Suprapubic skin (tissue), 4 donors: ENCODE measurements at places on chromosomes 16 and 17. TPM values are rescaled to one million over a fixed set of nuclear protein-coding genes. Genes with fewer than 3 reads are reported as not detected.
A peak's percentile ranks its signal among the peaks of the same experiment; 100 is the strongest.

GRCh38 chr17:2453866-2454265 is 53.0 kb upstream of the MNT start:
- DNase-seq = no peak

DNA sequence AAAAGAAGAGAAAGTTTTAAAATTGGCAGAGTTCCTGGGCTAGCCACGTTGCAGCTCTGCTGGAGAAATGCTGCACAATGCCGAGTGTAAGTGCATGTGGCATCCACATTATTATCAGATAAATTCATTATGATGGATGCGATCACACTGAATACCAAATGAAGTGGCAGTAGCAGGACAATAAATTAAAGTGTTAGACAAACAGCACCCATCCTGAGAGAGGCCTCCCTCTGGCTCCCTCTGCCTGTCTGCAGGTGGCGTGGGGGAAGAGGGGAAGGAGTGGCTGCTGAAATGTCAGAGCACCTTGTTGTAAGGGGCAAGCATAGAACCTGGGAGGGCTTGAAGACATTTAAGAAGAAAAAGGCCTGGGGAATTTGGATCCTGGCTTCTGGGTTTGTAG is 324.1 kb downstream of the HAPSTR1 start:
- DNase-seq = no peak

DNA sequence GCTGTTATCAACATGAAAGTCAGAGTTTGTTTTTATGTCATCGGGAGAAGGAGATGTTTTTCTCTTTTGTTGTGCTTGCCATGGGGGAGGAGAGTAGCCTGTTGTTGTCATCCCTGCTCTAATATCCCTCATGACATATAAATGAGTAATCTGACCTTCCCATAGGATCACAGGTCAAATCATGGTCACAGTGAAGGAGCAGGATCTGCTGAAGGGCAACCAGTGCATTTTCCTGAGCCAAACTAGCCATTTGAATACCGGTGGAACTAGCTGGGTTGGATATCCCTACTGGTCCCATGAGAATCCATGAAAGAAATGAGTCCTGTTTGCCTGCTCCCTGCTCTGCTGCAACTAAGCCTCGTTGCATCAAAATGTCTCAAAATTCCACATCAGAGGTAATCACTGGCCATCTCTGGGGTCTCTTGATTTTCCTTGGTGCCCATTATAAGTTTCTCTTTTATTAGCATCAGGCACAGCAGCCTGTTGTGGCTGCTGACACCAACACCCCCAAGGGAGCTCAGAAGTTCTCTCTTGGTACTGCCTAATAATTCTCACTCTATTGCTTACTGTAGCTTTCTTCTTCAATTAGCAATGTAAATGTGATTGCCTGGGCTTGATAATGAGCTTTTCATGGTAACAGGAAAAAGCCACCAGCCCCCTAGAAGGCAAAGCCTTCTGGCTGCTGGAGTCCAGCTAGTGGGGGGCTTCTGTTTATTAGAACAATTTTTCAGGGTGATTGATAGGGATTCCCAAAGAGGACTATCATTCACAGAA is 211.4 kb upstream of the ERCC4 start:
- DNase-seq = no peak

CFAP97D1 gene
- 0.48 TPM for total RNA-seq

IGF2BP1 gene
- total RNA-seq = not detected

GRCh38 chr17:18247613-18248001 is 10.9 kb downstream of the FLII start:
- DNase-seq = no peak

DNA sequence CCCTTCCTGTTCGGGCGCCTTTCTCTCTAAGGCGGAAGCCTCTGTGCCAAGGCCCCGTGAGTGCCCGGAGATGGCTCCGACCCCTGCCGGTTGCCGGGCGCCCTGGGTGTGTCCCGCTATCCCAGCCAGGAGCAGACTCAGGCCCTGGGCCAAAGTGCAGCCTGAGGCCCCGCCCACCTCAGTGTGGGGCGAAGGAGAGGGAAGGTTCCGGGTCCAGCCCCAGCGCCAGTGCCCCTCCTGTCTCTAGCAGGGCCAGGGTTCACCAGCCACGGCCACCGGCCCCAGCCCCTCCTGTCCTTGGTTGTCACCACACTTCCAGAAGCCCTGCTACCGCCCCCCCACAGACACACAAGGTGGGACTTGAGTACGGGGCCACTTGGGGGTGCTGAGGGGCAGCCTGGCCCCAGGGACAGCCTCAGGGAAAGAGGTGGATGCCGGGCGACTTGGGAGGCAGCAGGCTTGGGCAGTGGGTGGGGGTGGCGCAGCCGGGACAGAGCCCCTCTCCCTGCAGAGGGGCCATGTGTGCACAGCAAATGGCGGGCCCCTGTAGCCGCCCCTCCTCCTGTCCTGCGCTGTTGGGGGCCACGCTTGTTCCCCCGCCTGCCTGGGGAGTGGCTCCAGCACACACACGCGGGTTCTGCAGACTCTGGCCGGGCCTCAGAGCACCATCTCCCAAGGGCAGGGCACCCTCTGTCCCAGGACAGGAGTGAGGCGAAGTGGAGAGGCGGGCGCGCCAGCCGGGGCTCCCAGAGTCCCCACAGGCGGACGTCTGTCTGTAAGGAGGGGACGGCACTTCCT is 6.0 kb downstream of the C1QTNF8 start:
- DNase-seq = no peak

PRRT2 gene
- 3.7 TPM for total RNA-seq

DNA sequence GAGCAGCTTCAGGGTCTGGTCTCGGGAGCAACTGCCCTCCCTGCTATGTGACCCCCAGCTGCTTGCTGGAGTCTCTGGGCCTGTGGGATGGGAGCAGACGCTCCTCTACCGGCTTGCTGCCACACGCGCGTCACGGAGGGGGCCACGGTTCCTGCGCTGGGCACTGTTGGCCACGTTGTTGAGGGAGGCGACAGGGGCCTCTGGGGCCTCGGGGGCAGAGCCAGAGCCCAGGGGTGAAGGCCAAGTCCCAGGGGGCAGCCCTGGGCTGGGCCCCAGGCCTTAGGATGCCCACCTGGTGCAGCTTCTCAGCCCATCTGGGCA is 56.6 kb downstream of the ZFPM1 start:
- no peak for DNase-seq

DNA sequence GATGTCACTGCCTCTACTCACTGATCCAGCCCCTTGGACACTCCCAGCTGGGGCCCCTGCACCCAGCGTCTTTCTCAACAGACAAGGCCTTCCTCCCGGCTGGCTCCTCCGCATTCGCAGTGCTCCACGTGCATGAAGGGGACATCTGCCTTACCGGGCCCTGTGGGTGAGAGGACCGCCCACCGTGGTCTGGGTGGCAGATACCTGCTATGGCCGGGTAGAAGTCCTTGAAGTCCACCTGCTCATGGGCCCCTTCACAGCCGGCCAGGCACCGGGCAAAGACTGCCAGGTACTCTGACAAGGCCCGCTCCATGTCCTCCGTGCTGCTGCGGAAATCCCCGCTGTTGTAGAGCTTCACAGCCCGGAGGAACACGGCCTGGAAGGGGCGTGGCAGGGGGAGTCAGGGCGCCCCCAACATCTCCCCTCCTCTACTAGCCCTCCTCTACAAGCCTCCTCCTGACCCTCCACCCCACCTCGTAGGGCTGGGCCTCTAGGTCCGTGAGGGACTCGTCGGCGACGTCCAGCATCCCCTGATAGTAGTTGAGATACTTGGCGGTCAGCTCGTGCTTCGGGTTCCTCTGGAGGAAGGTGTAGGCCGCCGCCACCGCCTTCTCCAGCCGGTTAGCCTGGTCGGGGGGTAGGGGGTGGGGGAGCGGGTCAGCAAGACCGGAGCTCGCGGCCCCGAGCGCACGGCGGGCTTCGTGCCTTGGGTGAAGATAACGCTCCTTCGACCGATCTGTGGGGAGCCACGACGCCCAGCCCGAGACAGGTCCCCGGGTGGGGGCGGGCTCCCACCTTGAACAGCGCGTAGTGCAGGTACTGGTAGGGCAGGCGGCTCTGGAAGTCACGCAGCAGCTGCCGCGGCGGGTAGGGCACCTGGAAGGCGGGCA is 845 bp downstream of the P3H4 start:
- DNase-seq = peak; percentile 73

- no peak for DNase-seq
These were observed 28.0 kb upstream of the LITAF start for GRCh38 chr16:11614587-11615175.

NPIPA2 gene
- 2.0 TPM for total RNA-seq

DNA sequence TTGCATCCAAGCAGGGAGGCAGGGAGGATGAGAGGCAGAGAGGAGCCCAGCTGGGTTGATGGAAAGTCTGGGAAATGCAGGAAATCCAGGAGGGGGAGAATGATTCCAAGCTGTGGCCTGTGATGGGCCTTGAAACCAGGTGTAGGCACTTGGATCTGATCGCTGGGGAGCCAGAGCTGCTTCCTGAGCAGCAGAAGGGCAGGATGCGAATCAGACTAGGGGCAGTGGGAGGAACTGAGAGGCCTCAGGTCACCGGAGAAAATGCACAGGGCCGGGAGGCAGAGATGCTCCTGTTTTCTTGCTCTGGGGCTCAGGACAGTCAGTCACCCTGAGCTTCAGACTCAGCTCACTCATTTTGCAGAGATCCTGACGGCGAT is 29.6 kb upstream of the MEOX1 start:
- DNase-seq = no peak

KRTAP3-2 gene
- not detected for total RNA-seq

DNA sequence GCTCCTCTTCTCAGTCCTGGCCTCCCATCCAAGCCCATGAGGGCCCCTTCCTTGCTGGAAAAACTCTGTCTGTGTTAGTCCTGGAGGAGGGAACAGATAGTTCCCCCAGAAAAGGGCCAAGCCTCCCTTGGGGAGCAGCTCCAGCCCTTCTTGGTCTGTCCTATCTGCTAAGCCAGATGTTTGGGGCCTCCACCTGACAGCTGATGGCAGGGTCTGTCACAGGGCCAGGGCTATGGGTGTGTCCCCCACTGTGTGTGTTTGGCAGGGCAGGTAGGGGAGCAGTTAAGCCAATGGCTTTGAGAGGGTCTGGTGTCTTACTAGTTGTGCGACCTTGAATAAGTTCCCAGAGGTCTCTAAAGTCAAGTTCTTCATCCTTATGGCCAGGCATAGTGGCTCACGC is 13.6 kb upstream of the SLC4A1 start:
- DNase-seq = no peak

SLC6A2 gene
- total RNA-seq = 21.2 TPM

ASB16 gene
- total RNA-seq = not detected

DNA sequence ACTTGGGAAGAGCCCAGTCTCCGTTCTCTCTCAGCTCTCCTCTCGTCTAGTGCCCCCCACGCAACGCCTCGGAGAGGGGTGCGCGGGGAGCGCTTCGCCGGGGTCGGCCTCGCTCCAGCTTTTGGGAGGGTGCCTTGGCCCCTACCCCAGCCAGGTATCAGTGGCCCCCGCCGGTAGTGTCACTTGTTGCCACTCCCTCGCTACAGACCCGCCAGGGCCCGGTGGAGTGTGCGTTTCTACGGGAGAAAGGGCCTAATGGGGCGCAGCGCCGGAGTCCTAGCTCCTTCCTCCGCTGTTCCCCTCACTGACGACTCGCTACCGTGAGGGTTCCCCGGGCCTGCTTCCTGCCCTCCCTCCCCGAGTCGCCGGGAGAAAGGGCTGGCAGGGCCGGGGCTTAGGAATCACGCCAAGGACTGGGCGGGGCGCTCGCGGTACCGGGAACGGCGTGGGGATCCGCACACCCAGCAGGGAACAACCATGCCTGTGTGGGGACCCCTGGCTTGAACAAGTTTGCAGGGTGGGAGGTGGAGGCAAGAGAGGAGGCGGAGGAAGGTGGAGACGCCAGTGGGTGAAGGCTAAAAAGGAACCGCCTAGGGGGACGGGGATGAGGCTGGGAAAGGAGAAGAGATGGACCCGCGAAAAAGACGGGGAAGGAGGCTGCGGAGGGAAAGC is 997 bp upstream of the CDH11 start:
- DNase-seq = peak; percentile 84

DNA sequence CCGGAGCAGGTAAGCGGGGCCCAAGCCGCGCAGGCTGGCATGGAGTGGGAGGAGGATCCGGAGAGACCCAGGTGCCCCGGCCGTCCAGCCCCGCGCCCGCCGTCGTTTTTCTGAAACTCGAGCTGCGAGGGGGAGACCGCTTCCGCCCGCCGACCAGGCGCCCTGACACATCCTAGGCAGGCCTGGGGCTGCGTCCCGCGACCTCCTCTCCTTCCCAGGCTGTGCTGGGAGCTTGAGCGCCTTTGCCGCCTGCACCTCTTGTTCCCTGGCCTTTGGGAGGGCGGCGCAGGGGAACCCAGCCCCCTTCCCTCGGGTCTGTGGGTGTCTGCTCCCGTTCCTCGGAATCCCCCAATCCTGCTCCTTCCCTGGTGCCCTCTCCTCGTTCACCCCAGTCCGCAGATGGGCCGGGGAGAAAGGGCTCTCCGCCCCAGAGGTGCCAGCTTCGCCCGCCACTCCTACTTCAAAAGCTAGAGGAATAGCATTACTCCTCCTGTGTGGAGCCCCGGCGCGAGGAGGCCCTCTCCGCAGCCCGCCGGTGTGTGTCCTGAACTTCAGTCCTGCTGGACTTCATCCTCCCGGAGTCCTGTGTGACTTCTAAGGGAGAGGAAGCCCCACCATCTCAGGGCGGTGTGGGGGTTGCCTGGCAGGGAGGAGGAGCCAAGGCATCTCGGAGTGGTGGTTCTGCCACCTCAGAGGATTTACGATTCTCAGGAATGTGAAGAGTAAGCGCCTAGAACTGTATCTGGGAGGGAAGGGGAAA is 1.0 kb downstream of the NHERF1 start:
- DNase-seq = no peak

DNA sequence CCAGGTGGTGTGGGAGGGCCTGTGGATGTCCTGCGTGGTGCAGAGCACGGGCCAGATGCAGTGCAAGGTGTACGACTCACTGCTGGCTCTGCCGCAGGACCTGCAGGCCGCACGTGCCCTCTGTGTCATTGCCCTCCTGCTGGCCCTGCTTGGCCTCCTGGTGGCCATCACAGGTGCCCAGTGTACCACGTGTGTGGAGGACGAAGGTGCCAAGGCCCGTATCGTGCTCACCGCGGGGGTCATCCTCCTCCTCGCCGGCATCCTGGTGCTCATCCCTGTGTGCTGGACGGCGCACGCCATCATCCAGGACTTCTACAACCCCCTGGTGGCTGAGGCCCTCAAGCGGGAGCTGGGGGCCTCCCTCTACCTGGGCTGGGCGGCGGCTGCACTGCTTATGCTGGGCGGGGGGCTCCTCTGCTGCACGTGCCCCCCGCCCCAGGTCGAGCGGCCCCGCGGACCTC is 798 bp downstream of the CLDN9 start:
- DNase-seq = no peak

DNA sequence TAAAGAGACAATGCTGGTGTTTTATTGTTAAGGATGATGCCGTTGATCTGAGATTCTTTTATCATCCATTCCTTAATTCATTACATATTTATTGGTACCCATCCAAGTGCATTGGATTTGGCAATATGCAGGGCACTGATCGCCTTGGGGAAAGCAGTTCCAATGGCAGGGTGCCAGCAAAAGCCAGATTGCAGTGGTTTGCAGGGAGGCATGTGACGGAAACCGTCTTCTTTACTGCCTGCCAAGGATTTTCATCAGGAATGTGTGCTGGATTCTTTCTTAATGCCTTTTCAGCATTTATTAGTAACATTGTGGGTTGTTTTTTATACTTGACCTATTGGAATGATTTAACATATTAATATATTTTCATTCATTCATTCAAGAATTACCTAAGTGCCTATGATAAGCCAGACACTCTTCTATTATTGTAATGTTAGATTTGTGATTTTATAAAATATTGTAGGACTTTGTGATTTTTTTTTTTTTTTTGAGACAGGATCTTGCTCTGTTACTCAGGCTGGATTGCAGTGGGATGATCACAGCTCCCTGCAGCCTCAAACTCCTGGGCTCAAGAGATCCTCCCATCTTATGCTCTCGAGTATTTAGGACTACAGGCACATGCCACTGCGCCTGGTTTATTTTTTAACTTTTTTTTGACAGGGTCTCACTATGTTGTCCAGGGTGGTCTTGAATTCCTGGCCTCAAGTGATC is 93.4 kb upstream of the TNRC6A start:
- DNase-seq = peak; percentile 95

TSNAXIP1 gene
- 0.34 TPM for total RNA-seq
